ENCODE measurements at places on chromosomes 16 and 17.

GRCh38 chr16:21713549-21714368, 50.0 kb downstream of the OTOA start:
- DNase-seq, result no peak

DNA sequence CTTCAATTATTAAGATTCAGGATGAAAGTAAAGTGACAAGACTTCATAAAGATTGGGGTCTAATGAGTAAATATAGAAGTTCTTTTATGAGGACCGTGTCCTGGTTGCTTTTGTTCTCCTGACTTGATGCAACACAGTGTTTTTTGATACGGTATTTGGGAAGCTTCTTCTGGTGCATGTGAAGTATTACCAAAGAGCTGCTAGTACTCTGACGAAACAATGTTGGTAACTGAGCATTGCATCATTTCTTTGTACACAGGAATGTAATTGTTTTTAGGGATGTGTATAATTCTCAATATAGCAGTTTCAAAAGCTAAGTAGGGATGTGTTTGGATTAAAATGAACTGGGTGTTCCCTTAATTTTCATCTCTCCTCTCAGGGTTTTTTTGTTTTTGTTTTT, 15.9 kb downstream of the KPNB1 start:
- DNase-seq, result no peak

- DNase-seq, result no peak
Measured at GRCh38 chr17:57368637-57369336, 112.5 kb downstream of the MSI2 start.

- no peak for DNase-seq
Measured at GRCh38 chr17:78971756-78972506, 7.8 kb downstream of the LGALS3BP start.

DNA sequence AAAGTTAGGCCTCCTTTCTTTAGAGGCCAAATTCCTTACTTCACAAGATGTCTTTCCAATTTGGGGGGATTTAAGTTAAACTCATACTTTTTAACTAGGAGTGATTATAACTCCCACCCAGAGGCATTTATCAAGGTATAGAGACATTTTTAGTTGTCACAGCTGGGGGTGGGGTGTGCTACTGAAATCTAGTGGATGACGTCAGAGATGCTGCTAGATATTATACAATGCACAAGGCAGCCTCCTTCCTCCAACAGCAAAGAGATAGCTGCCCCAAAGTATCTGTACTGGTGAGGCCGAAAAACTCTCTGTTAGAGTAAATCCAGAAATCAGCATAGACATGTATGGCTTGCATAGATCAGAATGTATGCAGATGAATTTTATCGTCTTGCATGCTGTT, 324.0 kb downstream of the HS3ST4 start:
- DNase-seq, result no peak

DNA sequence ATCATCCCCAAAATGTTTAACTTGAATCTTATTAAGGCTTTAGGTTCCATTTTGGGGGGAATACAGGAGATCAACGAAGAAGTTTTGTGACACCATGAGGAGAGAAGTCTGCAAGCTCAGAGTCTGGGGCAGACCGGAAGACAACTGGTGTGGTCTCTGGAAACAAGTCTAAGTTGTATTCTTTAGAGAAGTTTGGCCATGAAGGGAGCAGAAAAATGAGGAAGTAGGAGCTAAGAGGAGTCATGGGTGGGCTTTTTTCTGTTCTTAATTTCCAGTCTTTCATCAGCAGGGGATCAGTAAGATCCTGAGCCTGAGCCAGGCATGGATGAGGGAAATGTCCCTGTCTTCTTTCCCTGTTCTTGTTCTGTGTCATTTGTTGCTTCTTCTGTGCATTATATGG, 35.8 kb upstream of the NF1 start:
- no peak for DNase-seq

- peak; percentile 70 for DNase-seq
Measured at GRCh38 chr17:76523084-76524037, 14.1 kb downstream of the CYGB start.
